Activated CD4-positive, alpha-beta T cell treated with anti-CD3 and anti-CD28 coated beads for 36 hours (primary cell): ENCODE measurements at places on chromosomes 1 and 21.

- peak; percentile 69 for DNase-seq
Observed at GRCh38 chr1:18109756-18110597, 2.4 kb downstream of the IGSF21 start.

DNA sequence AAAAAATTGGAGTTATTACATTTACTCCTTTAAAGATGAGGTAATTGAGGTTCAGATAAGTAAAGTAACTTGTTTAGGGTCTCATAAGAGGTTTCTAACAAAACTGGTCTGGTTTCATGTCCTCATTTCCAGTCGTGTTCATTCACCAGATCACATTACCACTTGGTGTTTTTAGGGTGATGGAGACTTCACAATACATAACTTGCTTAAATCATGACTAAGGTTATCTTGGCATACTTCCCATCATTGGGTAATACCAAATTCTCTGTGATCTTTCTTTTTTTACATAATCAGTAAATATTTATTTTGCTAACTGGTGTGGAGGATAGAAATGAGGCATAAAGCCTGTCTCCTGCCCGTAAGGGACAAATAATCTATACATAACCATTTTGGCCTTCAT lies 31.6 kb upstream of the RPTN start:
- DNase-seq, result no peak

- no peak for DNase-seq
Observed at GRCh38 chr1:186578325-186579016, 101.8 kb downstream of the PTGS2 start.

GRCh38 chr1:34378968-34379856 lies 202.5 kb downstream of the C1orf94 start:
- DNase-seq, result no peak

DNA sequence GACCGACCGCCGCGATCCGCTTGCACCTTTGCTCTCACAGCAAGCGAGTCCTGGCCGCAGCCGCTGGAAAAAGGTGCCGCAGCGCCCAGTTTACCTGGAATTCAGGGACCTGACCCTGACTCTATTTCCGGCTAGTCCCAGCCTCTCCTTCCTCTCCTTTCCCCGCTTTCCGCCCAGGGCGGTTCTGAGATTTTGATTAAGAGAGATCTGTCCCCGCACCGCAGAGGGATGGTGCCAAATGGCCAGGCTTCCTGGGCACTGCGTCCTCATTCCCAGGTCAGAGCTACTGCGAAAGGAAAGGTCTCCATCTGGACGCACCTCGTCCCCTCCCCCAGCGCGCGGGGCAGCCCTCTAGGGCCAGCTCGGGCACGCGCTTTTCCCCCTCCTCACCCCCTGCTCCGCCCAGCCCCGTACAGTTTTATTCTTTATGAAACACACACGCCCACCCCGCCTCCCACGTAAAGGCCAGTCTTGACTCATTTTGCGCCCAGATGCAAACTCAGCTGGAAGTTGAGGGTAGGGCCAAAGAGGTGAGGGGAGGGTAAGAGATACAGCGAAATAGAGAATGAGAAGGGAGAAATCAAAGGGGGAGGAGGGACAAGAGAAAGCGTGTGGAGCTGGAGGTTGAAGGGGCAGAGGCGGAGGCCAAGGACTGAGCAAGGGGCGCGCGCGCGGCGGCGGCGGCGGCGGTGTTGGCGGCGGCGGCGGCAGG lies 411.8 kb upstream of the ESRRG start:
- no peak for DNase-seq

DNA sequence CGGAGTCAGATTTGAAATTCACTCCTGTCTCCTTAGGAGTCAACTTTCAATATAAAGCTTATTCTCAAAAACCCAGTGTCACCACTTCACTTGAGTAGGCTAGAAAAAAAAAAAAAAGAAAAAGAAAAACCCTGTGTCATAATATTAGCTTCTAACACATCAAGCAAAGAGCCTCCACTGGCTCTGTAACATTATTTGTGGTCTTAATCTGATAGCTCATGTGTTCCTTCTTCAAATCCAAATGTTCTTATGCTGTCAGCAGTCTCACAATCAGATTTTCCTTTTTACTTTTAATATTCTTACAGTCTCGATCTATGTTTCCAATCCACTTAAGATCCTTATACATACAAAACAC lies 26.1 kb upstream of the PSMG1 start:
- no peak for DNase-seq

- DNase-seq, result no peak
Observed at GRCh38 chr1:35637401-35637809, 3.9 kb downstream of the PSMB2 start.
